ENCODE measurements at places on chromosomes 2 and 18.

DNA sequence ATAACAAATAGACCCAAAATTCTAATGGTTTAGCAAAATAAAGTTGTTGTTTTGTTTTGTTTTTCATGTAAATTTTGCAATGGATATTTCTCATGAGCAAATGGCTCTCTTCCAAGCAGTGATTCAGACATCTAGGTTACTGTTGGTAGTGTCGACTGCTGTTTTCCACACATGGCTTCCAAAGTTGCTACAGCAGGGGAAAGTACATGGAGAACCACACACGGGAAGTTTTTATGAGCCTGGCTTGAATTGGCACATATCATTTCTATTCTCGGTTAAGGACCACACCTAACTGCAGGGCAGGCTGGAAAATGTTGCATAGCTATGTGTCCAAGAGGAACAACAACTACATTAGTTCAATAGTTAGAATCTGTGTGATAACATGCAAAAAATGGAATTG, 262.1 kb downstream of the GALNT13 start:
- DNase-seq = no peak

DNA sequence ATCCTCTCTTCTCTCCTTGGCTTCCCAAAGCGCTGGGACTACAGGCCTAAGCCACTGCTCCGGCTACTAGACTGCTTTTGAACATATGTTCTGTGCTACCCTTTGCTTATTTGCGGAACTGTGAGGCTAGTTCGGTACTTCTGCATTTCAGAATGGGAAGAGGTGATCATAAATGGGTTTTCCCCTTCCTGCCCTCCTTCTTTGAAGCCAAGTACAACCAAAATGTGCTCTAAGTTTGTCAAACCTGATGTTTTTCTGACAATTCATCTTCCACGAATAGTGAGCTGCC, 1.7 kb upstream of the ESCO1 start:
- DNase-seq = no peak

- DNase-seq = no peak
These were observed 13.3 kb upstream of the CCDC195 start for GRCh38 chr2:224729435-224729834.

- DNase-seq = no peak
These were observed 27.9 kb downstream of the GPD2 start for GRCh38 chr2:156464106-156464505.

- DNase-seq = peak; percentile 6
These were observed 8.1 kb upstream of the WIPF1 start for GRCh38 chr2:174605687-174606086.

- no peak for DNase-seq
These were observed 287.6 kb downstream of the CPS1 start for GRCh38 chr2:210844016-210844415.

DNA sequence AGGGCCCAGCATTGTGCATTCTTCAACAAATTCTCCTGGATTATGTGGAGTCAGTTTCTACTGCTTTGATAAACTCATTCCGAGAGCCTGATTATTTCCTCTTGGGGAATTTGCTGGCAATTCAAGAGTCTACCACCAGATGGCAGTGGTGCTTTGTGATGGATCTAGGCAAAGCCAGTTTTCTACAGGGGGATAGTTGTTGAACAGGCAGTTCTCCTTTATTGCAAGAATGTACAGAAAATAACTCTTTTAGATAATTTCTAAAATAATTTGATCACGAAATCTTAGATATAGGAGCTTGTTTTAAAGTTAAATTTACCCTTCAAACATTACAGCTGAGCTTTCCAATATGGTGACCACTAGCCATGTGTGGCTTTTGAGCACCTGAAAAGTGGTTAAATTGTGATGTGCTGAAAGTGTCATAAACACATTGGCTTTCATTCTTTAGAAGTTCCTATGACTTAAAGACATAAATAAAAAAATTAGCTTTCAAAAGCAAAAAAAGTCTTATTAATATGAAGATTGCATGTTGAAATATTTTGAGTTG, 66.7 kb upstream of the HAAO start:
- DNase-seq = peak; percentile 69

Measured in HCT116 (cell line).